Renal pelvis (tissue), 12 donors: ENCODE measurements at places on chromosomes 12 and 14. TPM values are rescaled to one million over a fixed set of nuclear protein-coding genes. Genes with fewer than 3 reads are reported as not detected.

Gene NKX2-8
- polyA plus RNA-seq: not detected

Gene RAPGEF3
- 100 TPM for polyA plus RNA-seq

DNA sequence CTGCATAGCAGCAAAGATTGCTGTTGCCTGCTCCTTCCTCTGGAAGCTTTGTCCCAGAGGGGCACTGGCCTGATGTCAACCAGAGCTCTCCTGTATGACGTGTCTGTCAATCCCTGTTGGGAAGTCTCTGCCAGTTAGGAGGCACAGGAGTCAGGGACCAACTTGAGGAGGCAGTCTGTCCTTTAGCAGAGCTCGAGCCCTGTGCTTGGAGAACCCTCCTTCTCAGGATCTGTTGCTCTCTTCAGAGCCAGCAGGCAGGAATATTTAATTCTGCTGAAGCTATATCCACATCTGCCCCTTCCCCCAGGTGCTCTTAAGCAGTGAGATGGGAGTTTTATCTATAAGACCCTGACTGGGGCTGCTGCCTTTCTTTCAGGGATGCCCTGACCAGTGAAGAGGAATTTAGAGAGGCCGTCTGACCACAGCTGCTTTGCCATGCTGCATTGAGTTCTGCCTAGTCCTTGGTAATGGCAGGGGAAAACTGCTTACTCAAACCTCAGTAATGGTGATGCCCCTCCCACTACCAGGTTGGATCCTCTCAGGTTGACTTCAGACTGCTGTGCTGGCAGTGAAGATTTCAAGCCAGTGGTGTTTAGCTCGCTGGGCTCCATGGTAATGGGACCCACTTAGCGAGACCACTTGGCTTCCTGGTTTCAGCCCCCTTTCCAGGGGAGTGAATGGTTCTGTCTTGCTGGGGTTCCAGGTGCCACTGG, 218.6 kb upstream of the SLC38A2 start:
- no peak for DNase-seq

Gene SLC10A1
- not detected for polyA plus RNA-seq

Gene IRF2BPL
- polyA plus RNA-seq: 50.6 TPM

Gene PRB2
- not detected for polyA plus RNA-seq

DNA sequence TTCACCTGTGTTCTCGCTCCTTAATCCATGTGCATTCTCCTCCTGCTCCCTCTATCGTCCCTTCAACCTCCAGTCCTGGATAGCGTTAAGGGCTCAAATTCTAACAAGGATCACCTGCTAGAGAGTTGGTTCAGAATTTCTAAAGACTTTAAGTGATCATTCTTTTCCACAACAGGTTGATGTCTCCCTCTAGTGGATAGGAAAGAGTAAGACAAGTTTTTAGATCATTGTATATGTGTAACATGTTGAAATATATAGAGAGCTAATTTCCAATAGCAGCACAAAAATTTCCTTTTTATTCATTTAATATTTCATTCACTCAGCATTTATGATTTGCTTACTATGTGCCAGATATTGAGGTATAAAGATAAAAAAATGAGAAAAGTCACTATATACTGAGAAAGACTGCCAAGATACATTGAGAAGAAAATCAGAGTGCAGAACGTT, 9.3 kb upstream of the ESR2 start:
- peak; percentile 70 for DNase-seq

- no peak for DNase-seq
Measured at GRCh38 chr12:13124656-13125505, 21.4 kb upstream of the GSG1 start.

DNA sequence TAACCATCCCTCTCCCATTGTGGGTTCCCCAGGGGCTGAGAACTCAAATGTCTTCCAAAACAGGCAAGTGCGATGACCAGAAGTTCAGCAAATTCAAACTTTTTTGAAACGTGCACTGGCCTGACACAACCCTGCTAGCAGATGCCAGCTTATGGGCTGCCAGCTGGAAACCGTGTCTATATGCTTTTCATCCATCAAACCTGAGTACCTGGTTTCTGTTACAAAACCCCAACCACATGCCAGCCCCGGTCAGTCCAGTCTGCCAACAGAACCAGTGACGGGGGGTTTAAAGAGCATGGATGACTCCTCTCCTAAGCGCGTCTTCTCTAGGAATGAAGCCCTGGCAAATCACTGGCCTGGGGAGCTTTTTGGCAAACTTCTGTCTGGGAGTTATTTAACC, 189.7 kb downstream of the TTC7B start:
- DNase-seq: no peak

Gene HOXC5
- 1.8 TPM for polyA plus RNA-seq

- no peak for DNase-seq
Measured at GRCh38 chr12:6644257-6644596, 3.0 kb downstream of the ACRBP start.

DNA sequence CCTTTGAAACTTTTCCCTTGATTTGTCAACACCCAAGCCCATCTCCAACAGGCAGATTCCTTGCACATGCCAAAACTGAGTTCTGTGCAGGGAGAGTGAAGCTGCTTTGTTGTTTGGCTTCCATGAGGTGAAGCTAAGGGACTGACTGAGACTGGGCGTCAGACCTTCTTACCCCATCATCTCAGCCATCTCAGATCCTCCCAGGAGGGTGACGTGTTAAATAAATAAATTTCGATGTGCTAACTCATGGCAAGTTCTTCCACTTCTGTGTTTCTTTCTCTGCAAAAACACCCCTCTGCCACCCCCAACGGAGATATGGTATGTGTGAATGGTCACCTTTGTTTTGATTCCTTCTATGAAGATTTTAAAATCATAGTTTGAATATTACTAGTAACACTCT, 17.8 kb downstream of the UTP20 start:
- no peak for DNase-seq

DNA sequence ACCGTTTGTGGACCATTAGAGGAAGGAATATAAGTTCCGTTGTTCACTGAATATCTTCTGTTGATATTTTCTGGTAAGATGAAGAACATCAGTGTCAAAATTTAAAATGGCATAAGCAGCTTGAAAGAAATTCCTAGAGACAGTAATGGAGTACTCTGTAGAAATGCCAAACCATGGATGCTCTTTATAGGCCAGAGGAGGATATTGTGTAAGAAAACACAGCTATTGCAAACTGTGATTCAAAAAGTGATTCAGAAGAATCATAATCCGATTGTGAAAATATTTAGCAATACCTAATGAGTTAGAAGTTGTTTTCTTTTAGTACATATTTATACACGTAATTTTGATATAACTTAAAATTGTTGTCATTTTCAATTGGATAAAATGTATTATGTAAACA, 102.8 kb downstream of the SLC16A7 start:
- no peak for DNase-seq

GRCh38 chr14:103861413-103862392, 14.3 kb upstream of the PPP1R13B start:
- DNase-seq: no peak

DNA sequence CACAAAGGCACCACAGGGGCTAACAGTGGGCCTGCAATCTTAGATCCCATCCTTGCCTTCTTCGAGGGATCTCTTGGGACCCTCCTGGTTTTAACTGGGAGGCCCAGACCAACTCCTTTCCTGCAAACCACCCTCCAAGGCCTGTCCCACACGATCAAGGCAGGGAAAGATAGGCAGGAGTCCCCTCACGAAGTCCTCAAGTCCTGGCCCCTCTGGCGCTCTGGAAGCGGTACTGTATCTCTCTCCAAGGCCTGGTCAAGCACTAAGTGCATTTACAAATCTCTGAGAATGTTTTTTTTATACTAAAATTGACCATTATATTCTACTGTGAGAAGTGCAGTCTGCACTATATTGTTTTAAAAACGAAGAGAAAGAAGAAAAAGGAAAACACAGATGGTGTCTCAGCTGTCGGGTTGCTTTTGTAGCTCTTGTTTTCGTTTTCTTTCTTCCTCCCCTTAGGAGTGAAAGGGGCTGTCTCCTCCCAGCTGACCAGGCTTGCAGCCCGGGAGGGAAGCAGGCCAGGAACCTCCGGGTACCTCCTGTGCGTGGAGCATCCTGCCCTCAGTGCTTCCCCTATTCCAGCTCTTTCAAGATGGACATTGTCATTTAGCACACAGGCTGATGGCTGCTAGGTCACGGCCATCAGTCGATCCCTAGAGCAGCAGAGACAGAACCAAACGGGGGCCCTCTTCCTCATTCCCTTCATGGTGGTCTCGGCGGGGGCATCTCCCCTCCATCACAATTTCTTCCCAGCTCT, 56.7 kb downstream of the FAM222A start:
- no peak for DNase-seq

DNA sequence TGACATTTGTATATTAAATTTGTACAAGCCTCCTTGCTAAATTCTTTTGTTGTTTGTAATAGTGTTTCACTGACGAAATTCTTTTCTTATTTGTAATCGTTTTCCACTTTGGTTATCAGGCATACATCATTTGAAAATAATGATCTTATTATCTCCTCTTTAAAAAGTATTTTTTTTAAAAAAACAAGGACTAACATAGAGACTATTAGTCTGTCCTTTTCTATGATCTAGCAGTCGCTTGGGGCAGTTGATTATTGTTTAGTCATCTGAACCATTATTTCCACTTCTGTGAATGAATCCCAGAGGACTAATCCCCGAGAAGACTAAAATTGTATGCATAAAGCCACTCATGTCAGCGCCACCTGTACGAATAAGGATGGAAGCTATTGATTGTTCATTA, 11.5 kb downstream of the ADGRD1 start:
- DNase-seq: no peak

GRCh38 chr12:123754041-123754772, 7.9 kb upstream of the DNAH10 start:
- DNase-seq: no peak

Gene KRT74
- not detected for polyA plus RNA-seq

Gene PAPLN
- 40.8 TPM for polyA plus RNA-seq

- no peak for DNase-seq
Measured at GRCh38 chr14:104827177-104828055, 26.5 kb downstream of the ZBTB42 start.

GRCh38 chr12:59149995-59150642, 229.8 kb upstream of the LRIG3 start:
- peak; percentile 80 for DNase-seq

DNA sequence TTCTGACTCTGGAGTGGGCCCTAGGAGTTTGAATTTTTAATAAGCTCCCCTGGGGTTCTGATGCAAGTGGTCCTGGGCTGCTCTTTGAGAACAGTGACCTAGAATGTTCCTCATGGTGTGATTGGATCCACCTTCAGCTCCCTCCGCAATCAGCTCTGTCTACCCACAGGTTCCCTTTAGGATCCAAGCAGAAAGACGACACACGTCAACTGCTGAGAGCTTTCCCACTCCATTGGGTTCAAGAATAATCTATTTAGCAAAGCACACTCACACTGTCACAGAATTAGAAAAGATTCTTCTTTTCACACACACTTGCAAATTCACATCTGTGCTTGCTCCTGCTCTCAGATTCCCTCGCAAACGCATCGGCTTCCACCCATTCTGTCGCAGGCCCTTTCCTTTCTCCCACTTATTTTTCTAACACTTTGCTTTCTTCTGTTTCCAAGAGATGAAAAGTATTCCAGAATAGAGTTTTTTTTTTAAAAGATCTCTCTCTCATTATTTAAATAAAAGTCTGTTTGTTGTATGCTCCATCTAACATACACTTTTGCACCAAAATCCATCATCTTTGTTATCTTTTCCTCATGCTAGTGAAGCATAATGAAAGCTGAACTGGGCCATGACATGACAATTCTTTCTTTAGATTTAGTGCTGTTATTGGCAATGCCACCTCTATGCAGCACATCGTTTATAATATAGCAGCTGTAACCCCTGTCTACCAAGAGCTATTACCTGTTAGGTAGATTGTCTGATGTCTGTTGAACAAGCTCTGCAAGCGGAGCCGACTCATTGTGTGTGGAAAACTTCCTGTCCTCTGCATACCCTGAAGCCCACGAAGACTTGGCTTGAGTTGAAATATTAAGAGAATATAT, 73.1 kb downstream of the CACNA1C start:
- no peak for DNase-seq

Gene GTF2H3
- polyA plus RNA-seq: 41.7 TPM

- no peak for DNase-seq
Measured at GRCh38 chr12:13538136-13538535, 341.6 kb downstream of the EMP1 start.

DNA sequence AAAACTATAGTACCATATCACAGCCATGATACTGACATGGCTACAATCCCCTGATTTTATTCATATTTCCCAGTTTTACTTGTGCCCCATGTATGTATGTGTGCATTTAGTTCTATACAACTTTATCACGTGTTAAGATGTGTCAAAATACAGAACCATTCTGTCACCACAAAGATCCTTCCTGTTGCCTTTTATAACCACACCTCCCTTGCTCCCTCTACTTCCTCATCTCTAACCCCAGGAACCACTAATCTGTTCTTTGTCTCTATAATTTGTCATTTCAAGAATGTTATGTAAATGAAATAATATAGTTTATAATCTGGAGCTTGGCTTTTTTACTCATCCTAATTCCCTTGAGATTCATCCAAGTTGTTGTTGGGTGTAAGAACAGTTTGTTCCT, 358.4 kb downstream of the DPF3 start:
- no peak for DNase-seq

GRCh38 chr12:26122681-26123481, 2.0 kb downstream of the BHLHE41 start:
- DNase-seq: peak; percentile 42

Gene DCN
- polyA plus RNA-seq: 532 TPM

Gene OTX2
- polyA plus RNA-seq: not detected

- DNase-seq: no peak
Measured at GRCh38 chr12:3002646-3003045, 43.4 kb downstream of the TEAD4 start.

Gene COCH
- polyA plus RNA-seq: 4.5 TPM

- no peak for DNase-seq
Measured at GRCh38 chr14:75934998-75935628, 46.7 kb downstream of the TGFB3 start.

GRCh38 chr12:3950714-3951320, 77.6 kb upstream of the PARP11 start:
- no peak for DNase-seq

- DNase-seq: no peak
Measured at GRCh38 chr14:89160437-89160836, 256.6 kb downstream of the FOXN3 start.

Gene INHBE
- 0.53 TPM for polyA plus RNA-seq

DNA sequence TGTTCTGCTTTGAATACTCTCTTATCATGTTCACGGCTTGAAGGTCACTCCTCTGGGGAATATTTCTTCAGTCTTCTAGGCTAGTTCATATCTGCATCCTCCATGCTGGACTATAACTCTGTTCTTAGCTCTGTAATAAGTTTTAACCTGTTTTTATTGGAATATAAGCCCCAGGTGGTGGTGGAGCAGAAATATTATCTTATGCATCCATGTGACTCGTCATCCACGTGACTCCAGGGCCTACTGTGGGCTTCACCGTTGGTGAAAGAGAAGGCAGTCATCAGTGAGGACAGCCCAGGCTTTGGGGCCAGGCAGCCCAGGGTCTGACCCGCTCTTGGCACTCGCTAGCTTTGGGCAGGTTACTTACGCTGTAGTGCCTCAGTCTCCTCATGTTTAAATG, 87.1 kb downstream of the ETNK1 start:
- no peak for DNase-seq

Gene PLEKHH1
- 39.1 TPM for polyA plus RNA-seq

- no peak for DNase-seq
Measured at GRCh38 chr12:69469854-69470188, 367 bp upstream of the FRS2 start.

GRCh38 chr12:95733141-95733825, 57.3 kb downstream of the NTN4 start:
- DNase-seq: peak; percentile 55

Gene VDR
- polyA plus RNA-seq: 4.1 TPM

- no peak for DNase-seq
Measured at GRCh38 chr14:31229009-31229408, 21.4 kb upstream of the HECTD1 start.

- DNase-seq: no peak
Measured at GRCh38 chr14:64795921-64796320, 83.8 kb downstream of the SPTB start.
